CD4-positive, alpha-beta T cell treated with Interleukin-12 subunit alpha and Interleukin-12 subunit beta, for 1 hour (primary cell): ENCODE measurements at places on chromosomes 2 and 18.

GRCh38 chr2:101173707-101174295, 22.6 kb upstream of the TBC1D8 start:
- DNase-seq, result no peak

GRCh38 chr2:65661980-65662653, 229.7 kb upstream of the SPRED2 start:
- DNase-seq, result no peak

DNA sequence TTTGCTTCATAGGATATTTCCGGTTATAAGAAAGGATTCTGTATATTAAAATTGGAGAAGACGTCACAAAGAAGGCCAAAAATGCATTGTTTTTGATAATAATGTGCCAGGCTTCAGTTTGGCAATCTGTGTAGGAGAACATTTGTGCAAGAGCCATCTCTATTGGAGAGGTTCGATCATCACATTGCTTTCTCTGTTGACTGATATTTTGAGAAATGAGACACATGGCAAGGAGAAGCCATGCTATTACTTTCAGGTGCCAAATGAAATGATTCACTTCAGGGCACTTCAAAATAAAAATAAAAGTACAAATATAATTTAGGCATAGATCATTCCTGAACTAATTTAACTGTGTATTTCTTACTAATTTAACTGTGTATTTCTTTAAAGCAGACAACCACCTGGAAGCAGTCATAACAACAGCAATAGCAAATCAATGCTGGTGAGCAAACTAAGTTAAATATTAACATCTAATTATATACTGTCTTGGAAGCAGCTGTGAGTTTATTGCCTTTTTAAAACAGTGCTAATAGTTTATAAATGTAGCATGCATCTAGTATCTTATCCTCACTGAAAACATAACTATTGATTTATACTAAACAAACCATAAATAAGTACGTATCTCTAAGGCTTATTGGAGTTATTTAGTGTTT, 50.2 kb upstream of the CHST9 start:
- no peak for DNase-seq

- DNase-seq, result no peak
Measured at GRCh38 chr2:169300636-169301530, 61.5 kb downstream of the LRP2 start.

DNA sequence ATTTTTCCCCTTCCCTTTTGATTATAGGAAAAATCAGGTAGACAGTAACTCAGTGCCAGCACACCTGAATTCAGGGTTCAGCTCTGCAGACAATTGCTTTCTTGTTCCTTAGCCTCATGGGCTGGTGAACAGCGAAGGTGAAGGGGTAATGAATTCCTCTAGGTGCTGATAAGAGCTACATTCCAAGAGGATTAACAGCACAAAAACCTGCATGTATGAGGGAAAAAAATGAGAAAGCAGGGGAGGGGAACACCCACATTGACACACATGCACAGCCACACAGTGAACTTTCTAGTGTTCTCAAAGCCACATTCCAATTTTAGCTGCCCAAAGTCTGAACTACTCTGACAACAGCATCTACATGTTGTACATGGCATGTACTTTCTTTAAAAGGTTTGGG, 46.1 kb downstream of the SPATS2L start:
- no peak for DNase-seq

DNA sequence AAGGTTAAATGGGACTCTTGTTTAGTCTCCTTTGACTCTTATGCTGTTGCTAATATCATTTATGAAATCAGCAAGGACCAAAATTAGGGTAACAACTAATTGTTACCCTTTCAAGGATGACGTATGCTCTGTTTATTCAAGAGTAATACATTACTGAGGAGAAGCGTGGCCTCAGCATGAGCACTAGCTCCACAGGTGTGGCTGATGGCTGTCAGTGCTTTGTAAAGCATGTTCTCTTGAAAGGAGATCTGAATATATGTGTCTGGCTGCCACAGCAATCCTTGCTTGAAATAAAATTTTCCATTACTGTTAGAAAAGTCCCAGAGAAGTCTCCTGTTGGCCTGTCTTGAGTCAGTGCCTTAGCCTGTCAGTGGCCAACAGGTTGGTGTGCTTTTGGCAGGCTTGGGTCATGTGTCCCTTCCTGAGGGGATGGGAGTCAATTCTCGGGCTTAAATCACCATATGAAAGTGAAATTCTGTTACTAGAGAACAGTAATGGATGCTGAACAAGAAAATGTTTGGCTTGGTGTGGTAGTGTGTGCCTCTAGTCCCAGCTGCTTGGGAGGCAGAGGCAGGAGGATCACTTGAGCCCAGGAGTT, 32.7 kb downstream of the ABI2 start:
- no peak for DNase-seq

- no peak for DNase-seq
Measured at GRCh38 chr2:105977212-105977611, 216.9 kb downstream of the UXS1 start.

GRCh38 chr2:229526951-229527350, 187.4 kb downstream of the DNER start:
- DNase-seq, result no peak

DNA sequence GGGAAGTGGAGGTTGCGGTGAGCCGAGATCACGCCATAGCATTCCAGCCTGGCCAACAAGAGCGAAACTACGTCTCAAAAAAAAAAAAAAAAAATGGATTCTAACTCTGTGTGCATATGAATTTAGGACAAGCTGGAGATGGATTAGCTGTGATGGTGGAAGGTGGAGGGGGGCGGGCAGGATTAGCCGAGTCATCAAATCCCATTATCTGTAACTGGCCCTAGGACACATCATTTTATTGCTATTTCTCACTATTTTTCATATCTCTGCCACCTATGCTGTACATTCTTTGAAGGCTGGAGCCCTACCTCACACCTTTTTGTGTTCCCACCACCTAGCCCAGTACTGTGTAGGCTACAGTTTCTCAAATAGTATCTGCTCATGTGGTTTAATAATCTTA, 7.3 kb upstream of the CDK5R2 start:
- DNase-seq, result no peak

DNA sequence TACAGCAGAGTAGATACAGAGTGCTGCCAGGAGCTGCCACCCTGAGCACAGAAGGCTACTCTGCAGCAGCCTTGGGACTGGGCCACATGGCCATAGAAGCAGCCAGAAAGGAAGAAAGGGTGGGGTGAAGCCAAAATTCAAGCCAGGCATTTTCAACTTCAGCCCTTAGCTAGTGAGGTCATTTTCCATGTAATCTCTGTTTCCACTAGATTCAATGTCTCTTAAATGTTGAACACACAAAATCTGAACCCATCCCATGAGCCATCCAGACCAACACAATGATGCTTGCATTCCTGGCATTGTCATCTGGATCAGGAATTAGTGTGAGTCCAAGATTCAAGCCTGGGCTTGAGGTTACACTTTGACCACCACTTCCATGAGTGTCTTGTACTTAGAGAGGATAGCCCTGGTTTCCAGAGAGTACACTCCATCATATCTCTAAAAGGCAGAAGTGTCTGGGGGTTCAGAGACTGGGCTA, 243.6 kb downstream of the OSR1 start:
- no peak for DNase-seq

DNA sequence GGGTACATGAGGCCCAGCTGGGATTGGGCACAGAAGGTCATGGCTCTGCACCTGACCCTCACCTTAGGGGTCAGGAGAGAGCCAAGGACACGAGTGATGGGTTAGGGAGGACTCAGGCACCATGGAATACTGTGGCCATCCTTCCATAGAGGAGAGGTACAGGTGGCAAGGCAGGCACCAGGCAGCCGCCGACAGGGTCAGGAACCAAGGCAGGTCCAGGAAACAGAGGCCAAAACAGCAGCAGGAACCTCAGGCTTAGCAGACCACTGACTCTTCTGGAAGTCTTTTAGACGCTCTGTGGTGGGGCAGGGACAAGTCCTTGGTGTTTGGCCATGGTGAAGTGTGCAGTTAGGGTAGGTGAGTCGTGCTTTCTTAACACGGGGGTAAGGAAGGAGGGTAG, 128.0 kb downstream of the NEDD4L start:
- DNase-seq, result no peak

DNA sequence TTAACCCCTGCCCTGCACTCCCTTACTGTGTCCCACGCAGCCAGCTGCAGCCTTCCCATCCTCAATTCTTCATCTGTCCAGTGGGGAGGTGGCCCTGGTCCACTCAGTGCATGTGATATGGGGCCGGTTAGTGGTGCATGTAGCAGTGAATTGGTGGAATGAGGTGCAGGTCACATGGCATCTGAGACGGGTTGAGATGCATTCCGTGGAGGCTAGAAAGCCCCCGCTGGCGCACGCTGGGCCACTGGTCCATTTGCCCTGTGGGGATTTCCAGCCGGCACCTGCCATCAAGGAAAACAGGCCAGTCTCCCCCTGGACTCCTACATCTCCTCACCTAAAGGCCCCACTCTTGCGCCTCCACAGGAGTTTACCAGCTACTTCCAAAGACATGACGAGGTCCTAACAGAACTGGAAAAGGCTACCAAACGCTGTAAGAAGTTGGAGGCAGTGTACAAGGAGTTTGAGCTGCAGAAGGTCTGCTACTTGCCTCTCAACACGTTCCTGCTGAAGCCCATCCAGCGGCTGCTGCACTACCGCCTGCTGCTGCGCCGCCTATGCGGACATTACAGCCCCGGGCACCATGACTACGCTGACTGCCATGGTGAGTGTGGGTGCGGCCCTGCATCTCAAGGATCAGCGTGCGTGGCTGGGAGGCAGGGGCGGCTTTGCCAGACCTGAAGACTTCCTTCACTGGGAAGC, 40.5 kb downstream of the STK25 start:
- DNase-seq, result no peak

DNA sequence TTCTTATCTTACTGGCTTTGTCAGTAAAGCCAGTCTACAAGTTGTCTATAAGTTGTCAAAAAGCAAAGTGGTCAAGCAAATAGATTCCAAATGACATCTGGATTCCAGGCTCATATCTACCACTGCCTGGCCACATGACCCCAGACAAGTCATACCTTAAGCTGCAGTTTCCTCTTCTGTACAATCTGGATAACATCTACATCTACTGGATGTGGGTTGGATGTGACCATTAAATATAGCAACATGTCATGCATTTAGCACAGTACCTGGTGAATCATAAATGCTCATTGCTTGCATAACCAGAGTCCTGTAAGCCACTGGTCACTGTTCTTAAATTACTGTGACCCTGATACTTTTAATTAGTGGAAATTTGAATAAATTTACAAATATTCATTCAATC, 16.8 kb downstream of the COBLL1 start:
- no peak for DNase-seq

DNA sequence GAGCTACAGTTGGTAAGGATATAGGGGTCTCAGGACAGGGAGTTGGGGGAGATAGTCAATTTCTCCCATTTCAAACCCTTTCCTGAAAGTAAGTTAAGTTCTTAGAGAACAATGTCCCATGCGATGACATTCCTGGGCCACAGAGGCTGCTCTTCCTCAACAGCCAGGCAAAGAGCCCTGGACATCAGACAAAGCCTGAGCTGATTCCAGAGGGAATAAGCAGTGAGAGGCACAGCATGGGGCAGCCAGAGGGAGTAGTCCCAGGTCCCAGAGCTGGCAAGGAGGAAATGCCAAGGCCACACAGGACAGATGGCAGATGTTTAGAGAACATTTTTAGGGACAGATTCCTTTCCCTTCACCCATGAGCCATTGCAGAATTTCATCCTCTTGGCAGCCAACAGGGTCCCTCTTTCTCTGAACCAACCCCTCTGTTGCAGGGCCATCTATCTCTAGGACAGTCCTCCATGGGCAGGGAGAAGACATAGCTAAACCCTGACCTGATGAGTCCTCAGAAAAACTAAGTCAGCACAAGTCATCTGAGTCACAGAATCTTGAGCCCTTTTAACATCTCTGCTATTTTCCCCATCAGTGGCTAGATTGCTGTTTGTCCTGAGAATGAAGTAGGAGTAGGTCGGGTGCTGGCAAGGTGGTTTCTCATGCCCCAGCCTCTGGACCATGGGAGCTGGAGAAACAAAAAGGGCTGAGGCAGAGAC, 81.6 kb upstream of the STPG4 start:
- DNase-seq, result no peak

GRCh38 chr2:10494351-10495066, 46.4 kb upstream of the ODC1 start:
- no peak for DNase-seq

- DNase-seq, result no peak
Measured at GRCh38 chr2:40700231-40700954, 248.5 kb upstream of the SLC8A1 start.

DNA sequence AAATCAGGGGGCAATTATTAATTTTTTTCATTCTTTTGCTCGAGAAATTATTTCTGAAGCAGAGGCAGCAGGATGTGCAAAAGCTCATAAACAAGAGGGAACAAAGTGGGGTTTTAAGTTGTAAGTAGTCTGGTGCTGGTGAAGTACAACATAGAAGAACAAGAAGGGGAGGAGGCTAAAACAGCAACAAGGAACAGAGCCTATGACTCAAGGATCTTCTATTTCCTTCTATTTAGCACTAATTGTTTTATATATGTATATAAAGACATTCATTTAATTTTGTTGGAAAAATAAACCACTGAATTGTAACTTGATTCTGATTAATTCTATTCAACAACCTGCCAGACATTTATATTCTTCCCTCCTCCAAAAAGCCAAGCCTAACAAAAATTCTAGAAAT, 35.0 kb downstream of the YES1 start:
- DNase-seq, result no peak

GRCh38 chr2:75361486-75361885, 162.2 kb upstream of the TACR1 start:
- DNase-seq, result no peak

DNA sequence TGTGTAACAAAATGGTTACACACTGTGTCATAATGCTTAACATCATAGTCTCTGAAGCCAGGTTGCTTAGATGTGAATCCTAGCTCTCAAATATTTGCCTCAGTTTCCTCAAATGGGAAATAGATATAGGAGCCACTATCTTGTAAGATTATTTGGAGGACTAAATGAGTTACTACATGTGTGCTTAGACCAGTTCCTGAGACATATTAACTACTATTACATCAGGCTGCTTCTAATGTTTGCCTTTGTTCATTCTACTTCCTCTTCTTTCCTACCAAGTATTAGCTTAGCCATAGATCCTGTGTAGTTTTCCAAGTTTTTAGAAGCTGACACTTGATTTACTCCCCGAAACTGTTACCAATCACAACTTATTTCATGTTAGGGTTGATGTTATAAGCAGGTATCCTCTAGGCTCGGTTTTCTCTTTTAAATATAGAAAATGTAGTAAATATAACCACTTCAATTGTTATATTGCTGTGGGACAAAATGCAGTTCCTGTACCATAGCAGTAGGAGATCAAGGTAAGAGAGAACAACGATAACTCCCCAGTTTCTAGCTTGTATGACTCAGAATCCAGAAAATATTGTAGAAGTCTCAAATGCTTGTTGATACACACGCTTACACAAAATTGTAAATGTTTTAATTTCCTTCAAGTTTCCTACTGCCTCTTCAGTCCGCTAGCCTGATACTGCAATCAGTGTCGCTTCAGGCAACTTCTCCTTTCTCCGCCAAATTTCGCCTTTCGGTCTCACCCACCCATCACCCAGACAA, 751 bp upstream of the DNAJC10 start:
- DNase-seq, result no peak

GRCh38 chr18:24368749-24369148, 28.9 kb downstream of the OSBPL1A start:
- no peak for DNase-seq

- no peak for DNase-seq
Measured at GRCh38 chr2:188134241-188134640, 157.4 kb upstream of the GULP1 start.

GRCh38 chr2:10406491-10407188, 41.5 kb downstream of the ODC1 start:
- no peak for DNase-seq

- DNase-seq, result no peak
Measured at GRCh38 chr2:66362701-66363100, 72.2 kb upstream of the MEIS1 start.

GRCh38 chr18:44013871-44014270, 666.8 kb upstream of the SETBP1 start:
- DNase-seq, result no peak
